ENCODE measurements at places on chromosomes 4 and X. TPM values are rescaled to one million over a fixed set of nuclear protein-coding genes. Genes with fewer than 3 reads are reported as not detected.

DNA sequence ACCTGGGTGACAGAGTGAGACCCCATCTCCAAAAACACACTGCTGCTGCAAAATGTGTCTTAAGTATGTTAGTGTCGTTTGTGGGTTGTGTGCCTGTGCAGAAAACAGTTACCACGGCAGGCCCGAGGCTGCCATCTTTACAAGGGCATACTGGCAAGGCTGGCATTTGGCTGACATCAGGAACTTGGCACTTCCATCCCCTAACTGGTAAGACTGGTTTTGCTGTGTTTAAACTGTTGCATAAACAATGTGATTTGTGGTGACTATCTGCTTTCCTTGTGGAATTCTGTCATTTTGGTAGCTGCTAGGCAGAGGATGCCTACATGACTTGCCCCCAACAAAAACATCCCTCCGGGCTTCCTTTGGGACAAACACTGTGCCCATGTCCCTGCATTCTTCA is 12.3 kb downstream of the LRP2BP start:
- no peak for DNase-seq

LNX1 gene
- total RNA-seq, result 3.0 TPM

- no peak for DNase-seq
Measured at GRCh38 chr4:182190306-182190705, 52.9 kb upstream of the TENM3 start.

DCLK2 gene
- total RNA-seq, result 1.7 TPM

- DNase-seq, result no peak
Measured at GRCh38 chrX:42385730-42386129, 392.2 kb downstream of the PPP1R2C start.

SLC25A6 gene
- 44.8 TPM for total RNA-seq

CCDC110 gene
- 1.5 TPM for total RNA-seq

- no peak for DNase-seq
Measured at GRCh38 chr4:53963336-53963735, 101.1 kb downstream of the CHIC2 start.

TSPAN7 gene
- 10.1 TPM for total RNA-seq

SH3D19 gene
- total RNA-seq, result 11.0 TPM

DNA sequence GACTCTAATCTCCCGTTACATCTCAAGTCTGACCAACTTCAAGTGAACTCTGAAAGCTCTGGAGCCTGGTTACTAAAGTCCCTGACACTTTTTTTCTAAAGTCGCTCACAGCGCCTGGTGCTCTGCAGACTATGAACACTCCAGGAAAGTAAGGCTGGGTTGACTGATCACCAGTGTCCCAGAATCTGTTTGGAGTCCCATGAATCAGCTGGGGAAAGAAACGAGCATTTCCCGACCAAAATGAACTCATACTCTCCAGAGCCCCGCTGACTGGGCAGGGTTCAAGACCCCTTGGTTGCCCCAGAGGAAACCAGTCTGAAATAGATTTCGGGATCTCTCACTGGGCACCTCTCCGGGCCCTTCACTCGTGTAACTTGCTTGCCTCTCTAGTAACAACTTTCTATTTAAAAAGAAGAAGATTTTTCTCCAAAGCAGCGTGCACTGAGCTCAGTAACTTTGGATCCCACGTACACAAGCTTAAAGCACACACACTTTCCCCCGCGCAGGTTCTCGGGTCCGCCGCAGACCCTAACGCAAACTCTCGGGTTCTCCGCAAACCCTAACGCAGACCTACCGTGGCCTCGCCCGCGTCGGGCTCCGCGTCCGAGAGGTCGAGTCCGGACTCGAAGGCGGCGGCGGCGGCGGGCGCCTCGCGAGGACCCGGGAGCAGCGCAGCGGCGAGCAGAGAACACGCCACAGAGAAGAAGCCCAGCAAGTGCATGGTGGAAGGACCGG is 964 bp downstream of the VEGFC start:
- DNase-seq, result no peak

GRCh38 chrX:9842541-9842940 is 56.3 kb downstream of the SHROOM2 start:
- no peak for DNase-seq

DNA sequence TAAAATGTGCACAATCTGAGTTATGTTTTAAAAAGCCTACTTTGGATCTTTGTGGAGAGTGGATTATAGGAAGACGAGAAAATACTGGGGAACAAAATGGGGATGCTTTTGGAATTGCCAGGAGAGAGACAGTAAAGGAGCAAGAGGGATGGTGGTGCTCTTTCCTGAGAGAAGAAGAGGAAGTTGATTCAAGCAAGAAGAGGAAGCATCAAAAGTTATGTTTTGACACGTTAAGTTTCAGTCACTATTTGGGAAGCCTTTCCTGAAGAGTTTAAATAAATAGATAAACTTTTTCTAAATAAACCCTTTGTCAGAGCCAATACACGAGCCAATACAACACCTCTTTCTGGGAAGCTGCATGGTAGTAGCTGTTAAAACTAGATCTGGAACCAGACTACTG is 394.1 kb downstream of the GALNTL6 start:
- no peak for DNase-seq

SPANXA2 gene
- not detected for total RNA-seq

DNA sequence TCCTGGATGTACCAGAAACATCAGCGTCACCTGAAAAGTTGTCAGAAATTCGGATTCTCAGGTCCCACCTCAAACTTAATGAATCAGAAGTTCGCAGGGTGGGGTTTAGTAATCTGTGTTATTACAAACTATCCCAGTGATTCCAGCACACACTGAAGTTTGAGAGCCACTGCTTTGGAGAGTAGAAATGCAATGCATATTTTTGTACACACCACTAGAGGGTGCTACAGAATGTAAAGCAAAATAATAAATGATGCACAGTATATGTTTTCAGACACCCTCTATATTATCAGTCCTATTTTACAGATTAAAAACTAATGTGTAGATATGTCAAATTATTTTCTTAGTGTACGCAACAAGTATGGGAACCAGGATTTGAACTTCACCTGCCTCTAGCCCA is 2.4 kb upstream of the MORF4L2 start:
- DNase-seq, result no peak

TAF7L gene
- 0.33 TPM for total RNA-seq

DNA sequence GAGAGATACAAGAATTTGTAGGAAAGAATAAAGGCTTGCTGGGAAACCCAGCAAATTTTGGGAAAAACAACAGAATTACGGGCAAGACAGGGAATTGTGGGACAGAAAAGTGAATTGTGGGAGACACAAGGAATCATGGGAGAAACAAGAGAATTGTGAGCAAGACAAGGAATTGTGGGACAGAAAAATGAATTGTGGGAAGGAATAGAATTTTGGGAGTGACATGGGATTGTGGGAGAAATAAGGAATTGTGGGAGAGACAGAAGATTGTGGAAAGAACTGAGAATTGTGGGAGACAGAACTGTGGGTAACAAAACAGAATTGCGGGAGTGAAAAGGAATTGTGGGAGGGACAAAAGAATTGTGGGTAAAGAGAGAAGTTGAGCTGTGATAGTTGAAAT is 1.2 kb upstream of the HCCS start:
- DNase-seq, result no peak

SLC49A3 gene
- total RNA-seq, result 2.5 TPM

GRCh38 chr4:18686338-18687037 is 664.9 kb upstream of the LCORL start:
- no peak for DNase-seq

DNA sequence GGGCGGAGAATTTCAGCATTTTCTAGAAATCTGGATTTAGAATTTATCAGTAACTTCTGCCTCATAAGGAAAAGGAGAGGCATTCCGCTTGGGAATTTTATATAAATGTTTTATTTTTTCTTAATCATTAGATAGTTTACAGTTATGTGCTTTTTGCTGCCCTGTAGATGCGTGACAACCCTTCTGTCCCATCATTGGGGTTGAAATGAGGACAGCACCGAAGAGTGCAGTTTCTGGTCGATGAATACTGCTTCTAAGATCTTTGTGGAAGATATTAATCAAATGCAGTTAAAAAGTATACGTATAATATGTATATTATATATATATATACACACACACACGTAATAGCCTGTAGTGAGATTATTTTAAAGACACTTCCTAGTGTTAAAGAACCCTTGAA is 1.5 kb downstream of the RBPJ start:
- no peak for DNase-seq

GRCh38 chr4:140240237-140240636 is 86.3 kb upstream of the MAML3 start:
- no peak for DNase-seq

DNA sequence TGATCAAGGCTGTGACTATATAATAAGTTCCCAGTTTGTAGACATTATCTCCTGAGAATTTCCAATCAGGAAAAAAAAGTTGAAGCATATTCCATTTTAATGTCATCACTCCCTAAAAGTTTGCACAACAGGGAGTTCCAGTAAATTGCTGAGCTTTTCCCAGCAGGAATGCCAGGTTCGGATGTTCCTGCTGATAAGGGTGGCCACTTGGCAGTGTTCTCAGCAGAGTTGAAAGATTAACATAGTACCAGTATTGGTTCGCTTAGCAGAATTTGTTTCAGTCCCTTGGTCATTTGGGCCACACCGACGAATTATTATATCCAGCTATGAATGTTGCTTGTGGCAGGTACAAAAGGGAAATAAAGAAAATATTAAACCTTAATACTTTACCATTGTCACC is 5.2 kb upstream of the CXCL2 start:
- DNase-seq, result no peak

- no peak for DNase-seq
Measured at GRCh38 chr4:91092398-91092980, 965.3 kb downstream of the CCSER1 start.

- peak; percentile 72 for DNase-seq
Measured at GRCh38 chr4:101345596-101346350, 1.6 kb downstream of the PPP3CA start.

GRCh38 chr4:158490629-158491028 is 31.1 kb upstream of the RXFP1 start:
- no peak for DNase-seq

DNA sequence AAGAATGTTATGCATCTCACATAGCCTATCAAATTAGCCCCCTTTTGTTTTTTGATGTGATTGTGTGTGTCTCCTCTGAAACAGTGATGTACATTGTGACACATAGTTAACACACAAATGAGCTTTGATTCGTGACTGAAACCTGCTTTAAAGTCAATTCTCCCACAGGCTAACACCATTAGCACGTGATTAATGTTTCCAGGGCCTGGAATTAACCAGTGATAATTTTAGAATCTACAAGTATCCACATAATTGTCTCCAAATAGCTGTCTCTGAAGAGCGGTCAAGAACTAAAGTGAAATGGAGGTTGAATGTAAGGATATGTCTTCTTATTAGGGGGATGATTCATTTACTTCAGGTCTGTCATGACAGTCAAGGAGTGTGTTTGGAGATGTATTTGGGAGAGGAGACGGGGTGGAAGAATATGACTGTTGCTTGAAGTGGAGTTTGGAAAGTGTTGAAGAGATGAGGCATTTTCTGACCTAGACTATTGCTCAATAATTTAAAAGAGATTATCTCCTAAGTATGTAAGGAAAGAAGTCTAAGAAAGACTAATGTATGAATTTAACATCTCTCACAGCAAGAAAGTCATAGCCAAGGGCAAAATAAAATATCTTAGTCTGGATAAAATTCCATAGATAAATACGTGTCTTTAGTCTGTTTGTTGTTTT is 13.7 kb upstream of the RASGEF1B start:
- DNase-seq, result no peak

DNA sequence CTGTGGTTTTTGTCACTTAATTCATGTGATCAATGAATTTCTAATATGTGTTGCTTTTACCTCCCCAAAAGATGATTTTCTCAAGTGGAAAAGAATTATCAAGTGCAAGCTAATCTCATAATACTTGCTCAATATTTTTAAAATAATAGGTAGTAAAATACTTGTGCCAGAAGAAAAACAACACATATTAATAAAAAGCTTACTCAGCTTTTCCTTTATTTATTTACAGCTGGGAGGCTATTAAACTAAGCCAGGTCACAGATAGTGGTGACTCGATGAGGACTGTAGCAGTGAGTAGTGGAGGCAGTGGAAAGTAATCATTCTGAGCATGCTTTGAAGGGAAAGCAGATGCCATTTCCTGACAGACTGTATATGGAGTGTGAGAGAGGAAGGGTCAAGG is 96.1 kb downstream of the PRDM5 start:
- DNase-seq, result no peak

DNA sequence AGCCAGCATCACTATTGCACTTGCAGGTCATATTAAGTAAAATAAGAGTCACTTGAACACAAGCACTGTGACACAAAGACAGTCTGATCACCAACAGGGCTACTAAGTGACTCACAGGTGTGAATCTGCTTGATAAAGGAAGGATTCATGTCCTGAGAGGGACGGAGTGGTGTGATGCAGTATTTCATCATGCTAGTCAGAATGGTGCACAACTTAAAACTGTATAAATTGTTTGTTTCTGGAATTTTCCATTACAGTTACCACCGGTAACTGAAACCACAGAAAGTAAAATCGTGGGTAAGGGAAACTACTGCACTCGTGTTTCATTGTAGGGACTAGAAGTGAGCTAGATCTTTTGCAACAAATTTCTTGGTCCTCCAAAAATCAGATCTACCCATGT is 109.7 kb downstream of the ELOVL6 start:
- DNase-seq, result no peak

GRCh38 chr4:58649226-58649625 is 1539.0 kb upstream of the IGFBP7 start:
- no peak for DNase-seq

DNA sequence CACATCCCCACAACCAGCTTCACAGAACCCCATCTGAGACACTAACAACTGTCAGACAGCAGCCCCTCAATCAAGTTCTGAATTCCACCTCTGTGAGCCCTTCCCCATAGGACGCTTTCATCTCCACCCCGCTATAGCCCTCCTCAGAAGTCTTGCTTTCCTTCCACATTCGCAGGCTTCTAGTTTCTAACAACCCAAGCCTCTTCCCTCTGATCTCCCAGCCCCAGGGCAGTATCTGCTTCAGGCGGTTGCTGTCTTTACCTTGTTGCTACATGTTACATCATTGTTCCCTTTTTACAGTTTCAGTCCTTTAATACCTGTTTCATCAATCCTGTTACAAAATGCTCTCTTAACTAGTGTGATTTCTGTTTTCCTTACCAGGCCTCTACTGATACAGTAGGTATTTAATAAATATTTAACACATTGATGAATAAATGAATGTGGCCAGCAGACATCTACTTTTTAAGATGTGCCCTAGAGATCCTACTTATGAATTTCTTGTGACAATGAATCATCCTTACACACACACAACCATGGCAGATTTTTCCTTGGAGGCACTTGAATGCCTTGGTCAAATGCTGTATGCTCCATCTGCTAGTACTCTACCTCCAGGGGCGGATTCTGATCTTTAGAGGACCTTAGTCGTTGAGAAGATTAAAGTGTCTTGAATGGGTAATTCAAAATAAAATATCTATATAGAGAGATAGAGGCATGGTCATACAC is 164.7 kb upstream of the SLIT2 start:
- DNase-seq, result no peak

SUPT20HL1 gene
- not detected for total RNA-seq

GRCh38 chrX:81168391-81168790 is 33.3 kb downstream of the HMGN5 start:
- DNase-seq, result no peak

DNA sequence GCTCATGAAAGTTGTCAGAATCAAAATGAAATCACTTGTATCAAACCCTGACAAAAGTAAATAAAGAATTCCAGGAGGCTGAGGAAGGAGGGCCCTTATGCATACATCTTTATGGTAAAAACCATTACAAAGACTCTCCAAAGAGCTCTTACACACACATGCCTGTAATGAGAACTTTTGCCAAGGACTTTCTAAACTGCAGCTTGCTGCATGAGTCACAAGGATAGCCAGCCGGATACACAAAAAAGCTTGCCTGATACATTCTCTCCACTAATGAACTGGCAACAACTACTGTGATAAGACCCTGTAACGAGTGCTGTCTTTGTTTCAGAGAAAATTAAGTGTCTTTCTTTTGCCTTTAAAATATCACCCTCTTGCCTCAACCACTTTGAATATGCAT is 618.1 kb downstream of the PPP4R3C start:
- DNase-seq, result no peak
